H4 (cell line): ENCODE measurements at places on chromosomes 7 and 10.

GRCh38 chr7:50359258-50359994, 54.9 kb downstream of the IKZF1 start:
- DNase-seq: no peak

- DNase-seq: no peak
These were observed 47.3 kb upstream of the TES start for GRCh38 chr7:116162992-116163391.

DNA sequence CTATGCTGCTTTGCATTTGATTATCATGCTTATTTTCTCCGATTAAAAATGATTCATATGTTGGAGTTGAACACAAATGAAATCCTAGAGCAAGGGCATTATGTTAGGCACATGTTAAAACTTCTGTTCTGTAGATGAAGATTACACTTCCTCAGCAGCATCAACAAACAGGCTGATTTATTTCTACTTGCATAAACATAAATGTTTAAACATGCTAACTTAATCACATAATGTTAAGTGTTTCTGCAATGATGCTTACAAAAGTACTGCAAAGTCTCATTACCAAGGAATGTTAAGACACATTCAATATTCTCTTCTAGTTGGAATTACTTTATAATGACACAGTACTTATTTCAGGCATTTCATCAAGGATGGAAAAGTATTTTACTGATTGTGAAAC, 770.8 kb downstream of the ANKRD7 start:
- no peak for DNase-seq

- DNase-seq: no peak
These were observed 78.3 kb downstream of the MMRN2 start for GRCh38 chr10:86878983-86879713.
